ENCODE measurements at places on chromosomes 11 and 22.

- no peak for DNase-seq
These were observed 131.8 kb downstream of the HIPK3 start for GRCh38 chr11:33388793-33389525.

DNA sequence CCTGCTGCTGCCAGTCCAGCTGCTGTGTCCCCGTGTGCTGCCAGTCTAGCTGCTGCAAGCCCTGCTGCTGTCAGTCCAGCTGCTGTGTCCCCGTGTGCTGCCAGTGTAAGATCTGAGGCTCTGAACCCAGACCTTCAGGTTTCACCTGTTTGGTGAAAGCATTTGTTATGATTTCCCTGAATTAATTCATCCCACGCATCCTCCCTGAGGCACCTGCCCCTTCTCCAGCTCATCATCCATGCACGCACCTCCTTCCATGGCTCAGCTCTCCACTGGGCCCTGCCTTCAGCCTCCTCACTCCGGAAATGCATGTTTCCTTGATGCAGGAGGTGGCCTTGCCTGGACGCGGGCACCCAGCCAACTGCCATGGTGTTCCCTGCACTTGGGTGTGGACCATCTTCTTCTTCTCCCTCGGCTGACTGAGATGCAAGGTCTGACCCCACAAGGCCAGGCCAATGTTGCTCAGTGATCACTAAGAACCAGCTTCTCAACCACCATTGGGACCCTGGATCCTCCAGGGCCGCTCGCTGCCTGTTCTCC, 788 bp downstream of the KRTAP5-10 start:
- no peak for DNase-seq

DNA sequence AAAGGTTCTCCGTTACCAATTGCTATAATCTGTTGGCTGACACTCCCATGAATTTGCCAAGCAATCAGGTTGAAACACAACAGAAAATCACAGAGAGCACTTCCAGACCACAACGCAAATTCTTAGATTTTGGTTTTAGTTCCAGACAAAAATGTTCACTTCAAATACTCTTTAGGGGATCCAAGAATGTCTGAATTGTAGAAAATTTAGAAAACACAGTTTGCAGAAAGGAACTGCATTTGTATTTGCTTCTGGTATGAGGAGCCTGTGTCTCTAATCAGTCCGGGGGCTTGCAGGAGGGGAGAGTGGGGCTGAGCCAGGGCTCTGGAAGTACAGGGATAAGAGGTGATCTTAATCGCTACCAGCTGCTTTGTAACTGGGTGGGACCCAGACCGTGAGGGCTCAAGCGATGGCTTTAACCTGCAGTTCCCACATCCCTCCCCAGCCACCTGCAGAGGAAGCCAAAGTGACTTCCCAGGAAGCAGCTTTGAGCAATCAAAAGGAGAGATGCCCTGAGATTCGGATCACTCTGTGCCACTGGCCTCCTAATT, 18.7 kb downstream of the SCUBE2 start:
- no peak for DNase-seq

- no peak for DNase-seq
These were observed 340.2 kb downstream of the TBC1D22A start for GRCh38 chr22:47102648-47103047.

DNA sequence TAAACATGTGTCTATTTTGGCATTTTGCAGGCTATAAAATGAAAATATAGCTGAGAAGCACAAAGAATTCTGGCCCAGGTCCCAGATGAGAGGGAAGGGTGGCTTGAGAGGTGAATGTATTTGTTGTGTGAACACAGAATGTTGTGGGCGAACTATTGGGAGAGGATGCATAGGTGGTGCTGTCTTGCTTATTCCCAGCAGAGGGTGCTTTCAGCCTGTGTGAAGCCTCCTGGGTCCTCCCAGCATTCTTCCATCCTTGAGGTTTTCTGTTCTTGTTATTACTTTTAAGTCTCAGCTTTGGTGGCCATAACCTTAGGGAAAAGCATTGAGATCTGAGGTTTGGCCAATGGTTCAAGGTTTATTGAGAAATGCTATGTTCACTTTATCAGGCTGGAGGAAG, 108.7 kb upstream of the SNX19 start:
- DNase-seq = no peak

GRCh38 chr22:40430991-40431390, 60.6 kb downstream of the SGSM3 start:
- no peak for DNase-seq

- no peak for DNase-seq
These were observed 14.3 kb downstream of the CD5 start for GRCh38 chr11:61116426-61117167.

DNA sequence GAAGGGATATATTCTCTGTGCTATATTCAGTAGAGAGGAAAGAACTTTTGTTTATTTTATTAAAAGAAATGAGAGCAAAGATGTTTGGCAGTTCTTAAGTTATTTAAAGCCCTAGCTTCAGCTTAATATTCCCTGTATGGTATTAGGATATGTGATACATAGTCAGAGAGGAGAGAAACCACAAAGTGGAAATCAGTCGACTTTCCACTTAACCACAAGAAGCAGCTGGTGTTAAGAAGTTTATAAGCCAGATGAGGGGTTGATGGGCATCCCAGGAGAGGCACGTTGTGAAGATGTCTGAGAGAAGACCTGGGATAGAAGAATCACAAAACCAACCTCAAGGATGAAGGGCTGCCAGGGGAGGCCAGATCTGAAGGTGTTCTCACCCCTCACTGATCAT, 23.3 kb upstream of the PHF21B start:
- no peak for DNase-seq

DNA sequence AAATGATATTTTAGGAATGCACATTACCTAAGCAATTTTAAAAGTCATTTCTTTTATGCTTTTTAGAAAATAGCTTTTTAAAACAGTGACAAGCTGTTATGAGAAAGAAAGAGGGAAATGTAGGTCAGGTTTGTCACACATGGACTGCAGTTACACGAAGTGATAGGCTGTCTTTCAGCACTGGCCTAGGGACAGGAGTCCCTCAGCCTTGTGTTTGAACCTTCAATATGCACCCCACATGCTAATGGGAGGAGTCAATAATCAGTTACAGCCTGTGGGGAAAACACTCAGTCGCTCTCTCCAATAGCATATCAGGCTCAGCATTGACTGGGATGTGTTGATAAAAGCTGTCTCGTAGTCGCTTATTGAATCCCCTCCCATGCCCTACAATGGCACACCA, 45.8 kb downstream of the DNAJC24 start:
- no peak for DNase-seq

GRCh38 chr11:114605370-114605769, 9.8 kb upstream of the NXPE4 start:
- no peak for DNase-seq

DNA sequence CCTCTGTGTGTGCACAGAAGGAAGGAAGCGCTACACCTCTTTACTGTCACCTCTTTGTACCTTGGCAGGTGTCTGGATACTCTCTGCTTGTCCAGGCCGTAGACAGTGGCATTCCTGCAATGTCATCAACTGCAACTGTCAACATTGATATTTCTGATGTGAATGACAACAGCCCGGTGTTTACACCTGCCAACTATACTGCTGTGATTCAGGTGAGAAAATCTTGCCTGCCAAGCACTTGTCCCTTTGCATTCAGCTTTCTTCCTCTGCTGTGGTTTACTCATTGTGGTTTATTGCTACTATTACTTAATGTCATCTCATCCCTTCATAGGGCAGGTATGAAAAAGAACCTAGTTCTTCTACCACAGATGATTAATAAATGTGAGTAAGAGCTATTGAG, 131.9 kb upstream of the MTNR1B start:
- DNase-seq = no peak

GRCh38 chr11:111520560-111520959, 6.0 kb downstream of the HOATZ start:
- no peak for DNase-seq

DNA sequence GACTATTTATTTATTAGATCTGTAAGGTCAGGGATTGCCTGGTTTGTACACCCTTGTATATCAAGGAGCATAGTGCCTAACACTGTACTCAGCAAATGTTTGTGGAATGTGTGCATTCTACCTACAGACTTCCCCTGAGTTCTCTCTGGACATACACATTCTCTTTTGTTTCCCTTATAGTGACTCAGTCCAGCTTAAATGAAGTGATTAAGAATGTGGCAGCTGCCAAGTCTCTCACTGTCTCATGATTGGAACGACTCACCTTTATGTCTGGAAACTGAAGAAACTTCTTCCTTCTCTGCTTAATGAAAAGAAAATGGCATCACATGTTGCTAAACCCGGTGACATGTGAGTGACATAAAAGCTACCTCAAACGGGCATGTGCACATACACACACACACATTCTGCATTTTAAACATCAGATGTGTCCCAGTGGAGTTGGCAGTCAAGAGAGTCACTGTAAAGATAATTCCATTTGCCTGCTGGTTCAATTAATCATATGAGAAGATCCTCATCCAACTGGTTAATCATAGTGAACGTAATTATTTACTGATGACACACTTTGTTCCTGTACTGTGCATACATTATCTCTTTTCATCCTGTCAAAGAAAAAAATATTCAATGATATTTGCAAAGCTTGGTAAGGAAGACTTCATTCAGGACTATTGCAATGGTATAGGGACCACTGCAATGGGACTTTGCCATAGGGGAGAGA, 42.8 kb downstream of the GLYAT start:
- no peak for DNase-seq

- DNase-seq = no peak
These were observed 9.2 kb downstream of the RHOG start for GRCh38 chr11:3831378-3832239.

DNA sequence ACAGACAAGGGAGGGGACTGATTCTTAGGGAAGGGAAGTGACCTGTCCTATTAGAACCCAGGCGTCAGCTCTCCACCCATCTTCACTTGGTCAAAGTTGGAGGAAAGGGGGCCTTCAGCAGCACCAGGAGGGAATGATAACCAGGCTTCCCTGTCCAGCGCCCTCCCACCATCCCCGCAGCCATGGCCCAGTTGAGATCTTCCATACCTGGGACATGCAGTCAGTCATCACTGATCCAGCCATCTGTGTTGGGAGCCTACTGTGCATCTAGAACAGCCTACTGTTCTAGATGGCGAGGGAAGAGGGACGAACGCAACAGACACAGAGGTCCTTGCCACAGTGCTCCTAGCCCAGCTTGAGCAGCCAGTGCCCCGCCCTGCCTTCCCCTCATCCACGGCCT, 40.6 kb downstream of the PDGFB start:
- DNase-seq = no peak

DNA sequence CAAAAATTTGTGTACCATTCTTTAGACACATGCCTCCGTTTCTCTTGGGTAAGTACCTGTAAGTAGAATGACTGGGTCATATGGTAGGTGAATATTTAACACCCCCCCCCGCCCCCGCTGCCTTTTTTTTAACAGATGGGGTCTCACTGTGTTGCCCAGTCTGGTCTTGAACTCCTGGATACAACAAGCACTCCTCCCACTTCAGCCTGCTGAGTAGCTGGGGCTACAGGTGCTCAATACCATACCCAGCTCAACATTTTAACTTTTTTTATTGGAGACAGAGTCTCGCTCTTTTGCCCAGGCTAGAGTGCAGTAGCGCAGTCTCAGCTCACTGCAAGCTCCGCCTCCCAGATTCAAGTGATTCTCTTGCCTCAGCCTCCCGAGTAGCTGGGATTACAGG, 32.5 kb downstream of the CECR2 start:
- no peak for DNase-seq

All from activated gamma-delta T cell treated with Interleukin-2 at 50 U/mL for 16 hours (primary cell).